ENCODE measurements at places on chromosomes 7 and 10. TPM values are rescaled to one million over a fixed set of nuclear protein-coding genes. Genes with fewer than 3 reads are reported as not detected.

SOSTDC1 gene
- not detected for polyA plus RNA-seq

ADCY1 gene
- 1.0 TPM for polyA plus RNA-seq

UCMA gene
- not detected for polyA plus RNA-seq

LGI1 gene
- 0.19 TPM for polyA plus RNA-seq

TRPV6 gene
- 308 TPM for polyA plus RNA-seq

PILRA gene
- 3.8 TPM for polyA plus RNA-seq

LIPJ gene
- polyA plus RNA-seq: 0.53 TPM

RELN gene
- 0.08 TPM for polyA plus RNA-seq

ITPRID1 gene
- 0.02 TPM for polyA plus RNA-seq

CHCHD3 gene
- 7.9 TPM for polyA plus RNA-seq

VAX1 gene
- polyA plus RNA-seq: not detected

TSPAN13 gene
- polyA plus RNA-seq: 49.3 TPM

TACR2 gene
- polyA plus RNA-seq: 0.14 TPM

Data from pancreas (tissue), 10 donors.